Activated CD8-positive, alpha-beta T cell treated with anti-CD3 and anti-CD28 coated beads, Interleukin-2, amount 10 ng/mL, durations not matched to agents 7 days and 5 days (primary cell): ENCODE measurements at places on chromosomes 1 and 21. TPM values are rescaled to one million over a fixed set of nuclear protein-coding genes. Genes with fewer than 3 reads are reported as not detected.

LCE1C gene
- not detected for total RNA-seq

DNA sequence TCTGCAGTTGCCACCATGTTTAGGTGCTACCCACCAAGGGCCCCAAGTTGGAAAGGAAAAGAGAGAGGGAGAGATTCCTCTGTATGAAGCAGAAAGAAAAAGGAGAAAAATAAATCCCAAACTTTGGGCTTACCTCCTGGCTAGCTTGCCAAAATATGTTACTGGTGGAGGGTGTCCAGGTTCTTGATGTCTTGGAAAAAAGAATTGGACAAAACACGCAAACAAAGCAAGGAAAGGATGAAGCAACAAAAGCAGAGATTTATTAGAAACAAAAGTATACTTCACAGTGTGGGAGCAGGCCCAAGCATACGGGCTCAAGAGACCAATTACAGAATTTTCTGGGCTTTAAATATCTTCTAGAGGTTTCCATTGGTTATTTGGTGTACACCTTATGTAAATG, 204.5 kb upstream of the LRRC7 start:
- no peaks in the 10 kb centered on the region for H3K4me1 ChIP-seq
- H3K27me3 ChIP-seq: no peaks in the 10 kb centered on the region
- no peaks in the 10 kb centered on the region for H3K36me3 ChIP-seq
- DNase-seq: no peak
- H3K27ac ChIP-seq: no peak overlapping the region

DNA sequence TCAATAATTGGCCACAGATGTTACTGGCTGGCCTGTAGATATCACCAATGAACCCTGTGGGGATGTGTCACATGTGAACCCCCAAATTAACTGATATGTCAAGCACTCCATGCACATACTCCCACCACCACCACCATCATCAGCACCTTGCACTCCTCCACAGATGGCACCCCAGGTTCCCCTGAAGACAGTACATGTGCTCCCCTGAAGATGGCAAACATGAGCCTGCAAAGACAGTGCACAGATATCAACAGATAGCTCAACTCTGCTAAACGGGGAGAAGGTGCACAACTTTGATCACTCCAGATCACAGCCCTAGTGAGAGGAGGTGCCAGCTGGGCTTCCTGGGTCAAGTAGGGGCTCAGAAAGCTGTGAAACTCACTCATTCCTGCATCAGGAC, 74.4 kb downstream of the CLCA4 start:
- H3K36me3 ChIP-seq: no peaks in the 10 kb centered on the region
- H3K27me3 ChIP-seq: peaks cover 5% of the 10 kb centered on the region
- H3K4me1 ChIP-seq: peaks cover 3% of the 10 kb centered on the region
- no peak overlapping the region for H3K27ac ChIP-seq
- DNase-seq: no peak

GRCh38 chr1:36624466-36624865, 141.8 kb upstream of the CSF3R start:
- peaks cover 1% of the 10 kb centered on the region for H3K4me1 ChIP-seq
- H3K27ac ChIP-seq: no peak overlapping the region
- no peak overlapping the region for H3K4me3 ChIP-seq
- peaks cover 6% of the 10 kb centered on the region for H3K27me3 ChIP-seq
- DNase-seq: no peak
- H3K36me3 ChIP-seq: no peaks in the 10 kb centered on the region

BSND gene
- 0.05 TPM for total RNA-seq

DNA sequence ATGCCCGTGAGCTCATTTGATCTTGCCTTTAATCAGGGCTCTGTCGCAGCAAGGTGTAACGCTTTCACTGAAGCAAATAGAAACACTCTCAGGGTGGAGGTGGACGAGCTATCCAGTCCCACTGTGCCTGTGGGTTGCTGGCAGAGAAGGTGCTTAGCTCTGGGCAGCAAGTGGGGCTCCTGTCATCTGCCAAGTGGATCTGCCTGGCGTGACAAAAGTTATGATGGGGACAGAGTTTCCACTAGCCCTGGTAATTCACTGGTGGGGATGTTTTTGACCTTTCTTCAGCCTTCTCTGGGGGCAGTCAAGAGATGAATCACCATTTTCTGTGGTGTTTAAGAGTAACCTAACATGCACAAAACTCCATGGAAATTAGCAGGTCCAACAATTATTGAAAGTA, 71.3 kb upstream of the EDEM3 start:
- no peaks in the 10 kb centered on the region for H3K4me1 ChIP-seq
- H3K4me3 ChIP-seq: no peak overlapping the region
- no peaks in the 10 kb centered on the region for H3K27me3 ChIP-seq
- H3K36me3 ChIP-seq: peaks cover 22% of the 10 kb centered on the region
- H3K27ac ChIP-seq: no peak overlapping the region

DNA sequence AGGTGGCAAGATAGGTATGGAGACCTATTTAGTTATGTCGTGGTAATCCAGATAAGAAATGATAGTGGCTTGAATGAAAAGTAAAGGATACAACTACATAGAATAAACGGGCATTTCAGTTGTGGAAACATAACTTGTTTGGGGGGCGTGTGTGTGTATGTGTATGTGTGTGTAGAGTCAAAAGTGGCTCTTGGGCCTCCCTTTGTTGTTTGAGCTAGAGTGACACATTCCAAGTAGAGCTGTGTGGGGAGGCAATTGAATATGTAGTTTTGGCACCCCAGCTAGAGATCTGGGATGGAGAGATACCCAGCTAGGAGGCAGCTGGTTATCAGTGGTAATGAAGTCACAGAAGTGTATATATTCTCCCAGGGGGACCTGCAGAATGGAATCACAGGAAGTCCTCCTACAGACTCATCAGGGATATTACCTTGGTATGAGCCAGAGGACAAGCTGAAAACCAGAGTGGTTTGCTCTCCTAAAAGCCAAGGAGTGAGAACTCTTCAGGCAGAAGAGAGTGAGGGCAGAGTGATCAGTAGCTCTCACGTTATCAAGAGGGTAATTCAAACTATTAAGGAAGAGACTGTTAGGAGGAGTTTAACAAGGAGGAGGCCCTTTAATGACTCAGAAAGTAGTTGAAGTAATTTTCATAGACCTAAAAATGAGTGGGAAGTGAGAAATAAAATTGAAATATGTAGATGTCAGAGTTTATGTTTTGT, 5.1 kb downstream of the CR1L start:
- no peak overlapping the region for H3K27ac ChIP-seq
- H3K4me1 ChIP-seq: peaks cover 4% of the 10 kb centered on the region
